Dermis microvascular lymphatic vessel endothelial cell (primary cell): ENCODE measurements at places on chromosomes 6 and 20. TPM values are rescaled to one million over a fixed set of nuclear protein-coding genes. Genes with fewer than 3 reads are reported as not detected.

Gene RBM38
- total RNA-seq, result 13.9 and 16.7 TPM in 2 replicates

Gene KHDC1L
- total RNA-seq, result not detected in 2 replicates

Gene CCDC28A
- total RNA-seq, result 18.0 TPM in 2 replicates

Gene NKX2-4
- total RNA-seq, result not detected in 2 replicates

Gene HDDC2
- total RNA-seq, result 1.1 and 3.2 TPM in 2 replicates

Gene DYNLT2
- total RNA-seq, result 0.51 and 0.76 TPM in 2 replicates

- no peak for DNase-seq
Observed at GRCh38 chr6:149453597-149454345, 31.0 kb downstream of the ZC3H12D start.

DNA sequence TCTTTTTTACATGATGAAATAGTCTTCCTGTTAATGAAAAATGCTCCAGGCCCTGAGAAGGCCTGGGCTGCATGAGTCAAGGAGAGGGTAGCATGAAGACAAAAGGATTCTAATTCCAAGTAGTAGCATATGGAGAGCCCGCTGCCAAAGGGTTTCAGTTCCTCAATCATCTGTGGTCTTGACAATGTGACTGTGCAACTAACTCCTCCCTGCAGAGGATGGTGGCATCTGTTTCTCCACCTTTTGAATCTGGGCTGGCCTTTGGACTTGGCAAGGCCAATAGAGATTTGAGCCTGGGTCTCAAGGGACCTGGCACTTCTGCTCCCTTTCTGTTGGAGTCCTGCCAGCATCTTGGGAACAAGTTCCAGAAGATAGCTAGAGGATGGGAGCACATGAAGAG is 35.1 kb upstream of the ANKEF1 start:
- DNase-seq, result no peak

DNA sequence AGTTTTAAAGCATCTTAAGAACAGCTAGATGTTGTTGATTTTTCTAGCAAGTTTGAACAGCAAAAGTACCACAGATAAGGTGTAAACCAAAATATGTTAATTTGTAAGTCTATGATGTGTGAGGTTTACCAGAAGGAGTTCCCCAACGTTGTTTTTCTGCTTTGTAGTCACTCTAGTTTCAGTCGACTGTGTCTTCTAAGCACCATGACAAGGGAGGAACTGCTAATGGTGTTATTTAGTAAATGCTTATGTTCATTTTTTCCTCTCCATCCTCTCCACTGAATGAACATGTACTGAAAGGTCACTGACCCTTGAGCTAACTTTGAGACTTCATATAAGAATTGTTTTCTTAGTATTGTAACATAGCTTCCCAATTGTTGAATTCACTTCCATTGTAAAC is 3.0 kb downstream of the ENPP3 start:
- DNase-seq, result no peak

DNA sequence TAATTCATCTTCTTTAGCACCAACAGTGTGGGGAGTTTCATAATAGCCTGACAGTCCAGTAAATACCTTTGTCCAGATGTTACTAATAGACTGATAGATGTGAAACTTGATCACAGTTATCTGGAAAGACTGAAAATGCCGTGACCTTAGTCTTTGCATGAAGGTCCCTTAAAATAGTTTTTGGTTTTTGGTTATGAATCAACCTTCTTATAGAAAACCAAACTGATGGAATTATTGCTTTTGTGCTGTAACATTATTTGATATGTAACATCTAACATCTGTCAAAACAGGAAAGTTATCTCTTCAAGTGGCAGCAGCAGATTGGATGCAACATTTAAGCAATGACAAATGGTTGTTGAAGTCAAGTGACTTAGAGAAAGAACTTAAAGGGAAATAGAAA is 190.4 kb downstream of the DOK5 start:
- no peak for DNase-seq

- no peak for DNase-seq
Observed at GRCh38 chr20:54320148-54320607, 112.3 kb downstream of the PFDN4 start.

GRCh38 chr6:17959302-17959701 is 28.1 kb downstream of the KIF13A start:
- DNase-seq, result no peak

- DNase-seq, result no peak
Observed at GRCh38 chr6:126396131-126396530, 56.2 kb downstream of the CENPW start.

DNA sequence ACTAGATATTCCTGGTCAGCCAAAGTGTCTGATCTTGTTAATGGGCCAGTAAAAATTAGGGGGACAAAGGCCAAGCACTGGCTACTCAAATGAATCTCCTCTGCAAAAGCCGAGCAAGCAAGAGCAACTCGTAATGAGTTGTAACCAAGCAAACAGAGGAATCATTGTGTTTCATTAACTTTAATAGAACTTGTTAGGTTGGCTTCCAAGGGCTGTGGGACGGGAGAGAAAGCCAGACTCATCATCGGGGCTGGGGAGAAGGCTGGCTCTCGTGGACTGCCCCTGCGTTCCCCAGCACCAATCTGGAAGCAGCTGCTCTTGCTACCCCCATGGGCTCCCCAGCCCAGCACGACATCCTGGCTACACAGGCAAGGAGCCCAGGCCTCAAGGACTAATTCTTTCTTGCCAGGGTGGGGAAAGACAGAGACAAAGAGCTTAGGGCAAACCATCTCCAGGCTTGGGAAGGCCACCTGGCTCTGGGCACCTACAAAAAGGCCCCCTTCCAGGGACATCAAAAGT is 10.5 kb upstream of the SCUBE3 start:
- DNase-seq, result no peak

GRCh38 chr6:118896339-118897136 is 2.6 kb downstream of the ASF1A start:
- peak; percentile 66 for DNase-seq

DNA sequence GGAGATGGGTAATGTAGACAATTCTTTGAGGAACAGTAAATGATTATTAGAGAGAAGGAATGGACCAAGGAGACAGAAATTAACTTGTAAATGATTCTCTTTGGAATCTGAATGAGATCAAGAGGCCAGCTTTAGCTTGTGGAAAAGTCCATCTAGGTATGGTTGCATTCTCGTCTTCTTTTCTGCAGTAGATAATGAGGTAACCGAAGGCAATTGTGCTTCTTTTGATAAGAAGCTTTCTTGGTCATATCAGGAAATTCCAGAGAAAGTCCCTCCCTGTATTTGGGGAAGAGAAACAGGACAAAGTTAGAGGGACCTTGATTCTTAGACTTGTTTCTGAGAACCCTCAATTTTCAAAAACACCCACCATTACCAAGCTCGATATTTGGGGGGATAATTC is 109.1 kb upstream of the PRSS16 start:
- no peak for DNase-seq

DNA sequence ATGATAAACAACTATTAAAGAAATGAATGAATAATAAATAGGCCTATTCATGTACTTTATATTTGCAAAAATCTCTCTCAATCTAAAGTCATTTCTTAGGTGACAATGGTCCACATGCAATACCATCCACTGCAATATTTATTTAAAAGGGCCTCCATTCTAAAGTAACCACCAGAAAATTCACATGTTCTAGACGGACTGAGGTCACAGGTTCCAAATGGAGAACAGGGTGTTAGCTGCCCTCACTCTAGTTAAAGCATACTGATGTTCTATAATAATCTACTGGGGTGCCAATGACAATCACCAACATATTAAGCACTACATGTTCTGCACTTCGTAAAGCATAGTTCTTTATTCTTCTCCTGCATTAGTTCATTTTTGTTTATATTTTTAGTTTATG is 1.2 kb downstream of the HBS1L start:
- no peak for DNase-seq

GRCh38 chr20:32977281-32978008 is 26.8 kb downstream of the SUN5 start:
- DNase-seq, result no peak

- DNase-seq, result no peak
Observed at GRCh38 chr6:46888031-46888430, 33.7 kb downstream of the ADGRF5 start.

- no peak for DNase-seq
Observed at GRCh38 chr6:167394820-167395219, 69.9 kb downstream of the TTLL2 start.

- no peak for DNase-seq
Observed at GRCh38 chr20:15951658-15952057, 621.6 kb downstream of the KIF16B start.

DNA sequence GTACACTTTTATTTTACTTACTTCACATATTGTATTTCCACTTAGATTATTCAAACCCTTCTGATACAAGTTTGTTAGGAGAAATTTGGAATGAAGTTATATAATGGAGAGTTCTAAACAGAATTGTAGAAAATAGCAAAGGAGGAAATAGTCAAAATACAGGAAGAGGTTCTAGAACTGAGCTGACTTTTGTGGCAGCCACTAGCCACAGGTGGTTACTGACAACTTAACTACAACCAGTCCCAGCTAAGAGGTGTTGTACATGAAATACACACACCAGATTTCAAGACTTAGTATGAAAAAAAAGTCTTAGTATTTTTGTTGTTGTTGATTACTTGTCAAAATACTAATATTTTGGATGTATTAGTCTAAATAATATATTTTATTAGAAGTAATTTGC is 727.4 kb upstream of the CITED2 start:
- DNase-seq, result no peak

DNA sequence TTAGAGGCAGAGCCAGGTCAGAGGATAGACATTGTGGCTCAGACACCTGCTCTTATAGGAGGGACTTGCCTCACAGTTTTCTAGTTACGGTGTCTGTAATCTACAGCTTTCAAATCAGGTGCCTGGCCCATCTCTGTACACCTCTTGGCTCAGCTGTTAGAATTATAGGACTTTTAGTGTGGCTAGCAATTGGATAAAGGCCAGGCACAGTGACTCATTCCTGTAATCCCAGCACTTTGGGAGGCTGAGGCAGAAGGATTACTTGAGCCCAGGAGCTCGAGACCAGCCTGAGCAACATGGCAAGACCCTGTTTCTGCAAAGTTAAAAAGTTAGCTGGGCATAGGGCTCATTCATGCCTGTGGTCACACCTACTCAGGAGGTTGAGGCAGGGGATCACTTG is 20.0 kb downstream of the BRPF3 start:
- DNase-seq, result no peak

DNA sequence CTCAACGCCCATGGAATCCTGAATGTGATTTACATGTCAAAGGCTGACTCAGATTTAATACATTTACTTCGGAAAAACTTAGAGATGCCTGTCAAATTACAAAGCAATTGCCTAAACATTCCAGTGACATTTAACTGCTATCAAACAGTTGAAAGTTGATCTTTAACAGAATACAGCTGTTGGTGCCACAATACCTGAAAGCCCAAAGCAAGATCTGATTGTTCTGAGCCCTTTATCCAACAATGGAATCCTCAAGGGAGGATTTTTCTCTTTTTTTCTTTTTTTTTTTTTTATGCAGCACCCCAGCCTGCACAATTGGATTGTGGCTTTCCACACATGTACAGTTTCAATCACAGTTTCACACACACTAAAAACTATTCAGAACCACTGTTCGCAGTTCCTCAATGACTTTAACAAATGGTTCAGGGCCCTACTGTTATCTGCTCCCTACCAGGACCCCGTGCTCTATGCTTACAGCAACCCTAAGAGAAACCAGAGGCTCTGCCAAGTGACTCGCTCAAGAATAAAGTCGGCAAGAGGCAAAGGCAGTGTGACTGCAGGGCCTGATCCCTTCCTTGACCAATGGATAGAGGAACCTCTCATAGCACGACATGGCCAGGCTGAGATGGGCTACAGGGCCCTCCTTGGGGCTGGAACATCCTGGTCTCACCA is 33.3 kb downstream of the EPB41L2 start:
- no peak for DNase-seq

GRCh38 chr6:79694156-79694555 is 63.0 kb downstream of the SH3BGRL2 start:
- no peak for DNase-seq

DNA sequence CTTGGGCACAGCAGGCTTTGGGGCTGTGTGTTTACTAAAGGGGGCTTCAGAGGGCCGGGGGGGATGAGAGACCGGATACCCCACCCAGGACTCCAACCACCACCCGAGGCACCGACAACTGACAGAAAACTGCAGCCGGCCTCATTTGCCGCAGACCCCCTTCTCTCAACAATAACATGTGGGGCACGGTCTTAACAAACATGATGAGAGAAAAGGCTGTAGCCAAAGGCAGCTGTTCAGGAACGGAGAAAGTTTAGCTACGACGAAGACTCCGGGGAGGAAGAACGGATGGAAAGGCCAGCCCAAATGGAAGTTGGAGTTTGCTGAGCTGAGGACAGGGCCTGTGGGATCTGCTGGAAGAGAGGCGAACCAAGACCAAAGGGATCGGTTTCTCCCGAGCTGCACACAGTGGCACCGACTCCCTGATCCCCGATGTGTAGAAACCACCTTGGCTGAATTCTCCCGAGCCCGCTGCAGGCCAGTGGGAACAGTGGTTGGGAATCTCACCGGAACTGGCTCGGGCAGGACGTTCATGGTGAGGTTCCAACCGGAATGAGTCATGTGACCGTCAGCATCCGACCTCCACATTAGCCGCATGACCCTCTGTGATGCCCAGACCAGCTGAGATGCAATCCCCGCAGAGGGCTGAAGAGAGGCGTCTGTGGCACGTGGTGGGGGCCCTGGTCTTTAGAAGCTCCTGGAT is 359.3 kb downstream of the TAF4 start:
- no peak for DNase-seq

DNA sequence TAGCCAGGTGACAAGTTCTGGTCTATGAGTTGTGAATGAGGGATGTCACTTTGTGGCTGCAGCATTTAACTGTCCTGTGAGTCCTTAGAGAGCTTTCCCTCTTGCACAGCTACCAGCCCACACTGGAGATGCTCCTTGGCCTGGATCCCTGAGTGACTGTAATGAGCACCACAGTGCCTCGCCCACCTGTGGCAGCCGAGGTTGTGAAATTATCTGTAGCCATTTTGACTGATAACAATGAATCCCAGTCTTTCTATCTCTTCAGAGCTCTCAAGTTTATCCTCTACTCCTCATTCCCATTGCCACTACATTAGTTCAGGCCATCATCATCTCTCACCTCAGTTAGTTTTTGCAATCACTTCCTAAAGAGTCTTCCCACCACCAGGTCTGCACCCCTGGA is 41.3 kb upstream of the BEND3 start:
- DNase-seq, result no peak

GRCh38 chr20:42785041-42785440 is 404.7 kb downstream of the PTPRT start:
- DNase-seq, result no peak

DNA sequence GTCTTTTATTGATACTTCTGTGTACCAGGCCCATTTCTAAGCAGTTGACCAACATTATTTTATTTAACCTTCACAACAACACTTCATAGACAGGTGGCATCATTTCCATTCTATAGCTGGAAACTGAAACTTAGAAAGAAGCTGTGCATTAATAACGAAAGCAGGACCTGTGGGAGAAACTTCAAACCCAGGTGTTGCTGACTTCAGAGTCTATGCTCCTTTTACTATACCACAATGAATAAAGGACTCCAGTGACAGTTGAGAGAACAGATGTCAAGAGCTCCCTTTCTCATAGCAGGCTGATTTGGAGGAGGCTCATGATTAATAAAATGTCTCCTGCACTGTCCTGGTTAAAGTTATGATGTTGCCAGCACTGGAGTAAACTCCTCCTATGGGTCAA is 56.6 kb upstream of the POU3F2 start:
- DNase-seq, result no peak
